ENCODE measurements at places on chromosomes 11 and 22.
A peak's percentile ranks its signal among the peaks of the same experiment; 100 is the strongest.

- no peak for DNase-seq
Measured at GRCh38 chr11:13966013-13966412, 3.5 kb downstream of the SPON1 start.

DNA sequence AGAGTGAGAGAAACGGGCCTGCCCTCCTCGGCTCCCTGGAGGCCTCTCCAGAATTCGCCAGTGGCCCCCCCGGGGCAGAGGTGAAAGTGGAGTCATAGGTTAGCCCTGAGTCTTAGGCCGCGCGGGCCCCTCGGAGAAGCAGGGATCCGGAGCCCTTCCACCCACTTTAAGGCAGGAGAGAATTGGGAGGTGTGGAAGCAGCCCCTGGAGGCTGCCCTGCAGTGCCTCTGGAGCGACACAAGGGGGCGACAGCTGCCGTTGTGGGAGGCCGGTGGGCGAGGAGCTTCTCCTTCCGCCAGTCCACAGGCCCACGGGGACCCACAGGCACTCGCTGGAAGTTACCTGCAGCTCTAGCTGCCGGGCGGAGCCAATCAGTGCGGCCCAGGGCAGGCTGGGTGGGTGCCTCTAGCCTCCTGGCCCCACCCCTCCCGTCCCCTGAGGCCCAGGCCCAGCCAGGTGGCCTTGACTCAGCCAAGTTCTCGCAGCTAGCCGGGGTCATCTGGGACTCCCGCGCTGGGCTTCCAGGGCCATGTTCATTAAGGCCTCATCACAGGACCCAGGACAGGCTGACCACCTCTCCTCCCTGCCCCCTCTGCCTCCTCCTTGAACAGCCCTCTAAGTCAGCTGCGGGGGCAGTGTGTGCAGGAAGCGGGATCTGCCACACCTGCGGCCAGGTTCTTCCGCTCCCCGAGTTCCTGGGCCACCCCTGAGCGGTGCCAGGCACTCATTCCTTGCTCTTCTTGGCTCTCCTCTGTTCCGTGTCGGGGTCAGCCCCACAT, 5.0 kb downstream of the DGKZ start:
- no peak for DNase-seq

DNA sequence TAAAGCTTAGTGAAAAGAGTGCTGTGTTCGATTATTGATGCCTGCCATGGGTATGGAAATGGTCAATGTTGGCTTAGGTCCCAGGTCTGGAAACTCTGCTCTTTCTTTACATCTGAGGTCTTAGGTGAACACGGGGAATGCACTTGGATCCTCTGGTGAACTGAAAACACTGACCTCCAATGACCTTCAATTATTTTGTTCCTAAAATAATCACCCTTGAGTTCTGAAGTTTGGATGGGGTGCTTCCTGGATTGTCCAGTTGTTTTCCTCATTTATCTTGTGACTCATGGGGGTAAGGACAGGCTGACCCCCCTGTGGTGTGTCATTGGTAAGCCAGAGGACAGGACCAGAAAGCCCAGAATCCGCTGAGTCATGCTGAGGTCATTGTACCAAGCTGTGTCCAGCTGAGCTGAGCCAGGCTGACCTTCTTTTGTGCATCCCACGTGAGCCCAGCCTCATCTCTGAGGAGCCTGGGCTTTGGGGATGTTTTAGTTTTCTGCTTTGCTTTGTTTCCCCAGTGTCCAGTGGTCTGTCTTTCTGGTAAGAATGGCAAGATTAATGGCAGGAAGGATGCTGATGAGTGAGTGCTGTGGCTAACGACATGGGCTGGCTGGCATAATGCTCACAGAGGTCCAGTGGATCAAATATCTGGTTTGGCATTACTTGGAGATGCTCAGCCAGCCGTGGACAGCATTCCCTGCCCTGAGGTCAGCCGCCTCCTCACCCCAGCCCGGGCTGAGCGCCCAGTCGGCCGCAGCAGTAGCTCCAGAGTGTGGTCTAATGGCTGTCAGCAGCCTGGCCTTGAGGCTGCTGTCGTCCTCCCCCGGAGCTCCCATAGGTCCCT, 35.6 kb downstream of the AMPD3 start:
- peak; percentile 18 for DNase-seq

- no peak for DNase-seq
Measured at GRCh38 chr22:47802421-47802820, 1040.0 kb downstream of the TBC1D22A start.

GRCh38 chr22:47066616-47066905, 304.1 kb downstream of the TBC1D22A start:
- no peak for DNase-seq

DNA sequence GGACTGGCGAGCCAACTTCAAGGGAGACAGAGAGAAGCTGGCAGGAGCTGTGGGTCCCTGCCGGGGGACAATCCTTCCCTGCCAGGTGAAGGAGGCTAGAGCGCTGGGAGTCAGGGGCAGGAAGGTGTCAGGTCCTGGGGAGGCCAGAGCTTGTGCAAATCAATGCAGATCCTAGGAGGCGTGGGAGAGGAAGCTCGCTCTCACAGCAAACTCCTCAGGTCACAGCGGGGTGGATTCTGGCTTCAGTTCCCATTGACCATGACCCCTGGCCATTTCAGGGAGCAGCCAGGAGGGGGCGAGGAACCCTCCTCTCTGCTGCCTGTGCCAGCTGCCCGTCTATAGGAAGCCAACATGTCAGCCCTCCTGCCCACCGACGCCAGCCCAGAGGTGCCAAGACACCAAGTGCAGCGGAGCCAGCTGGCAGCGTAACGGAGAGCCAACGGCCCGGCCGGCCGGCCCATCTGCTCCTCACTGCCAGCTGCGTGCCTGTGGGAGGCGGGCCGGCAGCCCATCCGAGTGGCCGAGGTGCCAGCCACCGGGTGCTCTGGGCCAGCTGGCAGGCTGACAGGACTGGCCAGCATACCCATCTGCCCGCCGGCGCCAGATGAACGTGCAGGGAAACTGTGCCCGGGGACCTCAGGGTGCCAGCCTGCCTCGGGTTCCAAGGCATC, 374.8 kb downstream of the MIAT start:
- DNase-seq: no peak

DNA sequence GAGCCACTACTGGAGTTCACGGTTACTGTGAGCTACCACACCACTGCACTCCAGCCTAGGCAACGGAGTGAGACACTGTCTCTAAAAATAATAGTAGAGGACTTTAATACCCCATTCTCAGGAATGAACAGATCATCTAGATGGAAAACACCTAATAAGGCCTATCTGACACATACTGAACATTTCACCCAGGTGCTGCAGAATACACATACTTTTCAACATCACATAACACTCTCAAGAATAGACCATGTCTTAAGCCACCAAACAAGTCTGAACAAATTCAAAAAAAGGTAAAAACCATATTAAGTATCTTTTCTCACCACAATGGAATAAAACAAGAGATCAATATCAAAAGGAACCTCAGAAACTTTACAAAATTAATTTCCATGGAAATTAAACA, 37.9 kb downstream of the DDIAS start:
- DNase-seq: no peak

GRCh38 chr11:12042215-12042676, 33.8 kb upstream of the DKK3 start:
- peak; percentile 96 for DNase-seq

GRCh38 chr11:106088896-106089295, 11.4 kb downstream of the AASDHPPT start:
- DNase-seq: no peak

DNA sequence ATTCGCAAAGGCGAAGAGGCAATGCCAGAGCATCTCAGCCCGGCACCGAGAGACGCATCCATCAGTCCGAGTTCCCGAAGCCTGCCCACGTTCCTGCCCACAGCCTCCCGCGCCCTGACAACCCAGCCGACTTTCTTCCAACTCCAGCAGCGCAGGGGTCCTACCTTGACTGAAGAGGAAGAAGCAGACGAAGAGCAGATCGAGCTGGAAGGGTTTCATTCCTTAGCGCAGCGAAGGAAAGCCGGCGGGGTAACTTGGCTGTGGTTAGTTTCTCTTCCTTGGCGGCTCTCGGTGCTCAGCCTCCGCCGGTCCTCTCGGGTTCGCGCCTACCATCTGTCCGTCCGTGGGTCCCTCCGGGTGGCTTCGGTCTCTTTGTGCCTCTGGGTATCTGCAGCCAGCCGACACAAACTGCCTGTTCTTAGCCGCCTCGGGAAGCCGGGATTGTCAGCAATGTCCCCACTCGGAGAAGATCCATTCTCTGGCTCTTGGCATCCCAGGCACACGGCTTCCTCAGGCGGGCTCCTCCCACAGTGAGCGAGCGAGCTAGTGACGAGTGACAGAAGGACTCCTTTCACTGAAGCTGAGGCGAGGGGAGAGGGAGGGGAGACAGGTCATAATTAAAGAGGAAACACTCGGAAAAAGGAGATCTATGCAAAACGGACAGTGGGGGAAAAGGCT, at the start of gene KIRREL3:
KIRREL3 (minus strand) TSS at position 480 of the 678 bp plus-strand sequence.
- DNase-seq: no peak

DNA sequence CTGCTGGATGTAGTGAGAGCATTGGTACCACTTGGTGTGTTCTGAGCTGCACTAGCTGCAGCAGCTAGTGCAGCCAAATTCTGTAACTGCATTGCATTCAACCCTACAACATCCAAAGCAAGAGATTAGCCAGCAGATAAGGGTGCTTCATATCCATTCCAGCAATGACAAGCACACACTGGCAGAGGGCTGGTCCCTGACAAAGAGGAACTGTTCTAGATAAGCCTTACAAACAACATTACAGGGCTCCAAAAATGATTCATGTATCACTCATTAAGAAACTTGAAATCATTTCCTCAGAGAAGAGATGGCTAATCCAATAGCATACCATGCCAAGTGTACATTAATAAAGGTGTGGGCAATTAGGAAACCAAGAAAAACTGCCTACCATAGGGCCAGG, 28.4 kb upstream of the RAPSN start:
- no peak for DNase-seq

GRCh38 chr22:25110846-25111578, 88.6 kb upstream of the CRYBB3 start:
- peak; percentile 20 for DNase-seq

GRCh38 chr11:105392556-105392955, 217.3 kb upstream of the GRIA4 start:
- peak; percentile 32 for DNase-seq

- no peak for DNase-seq
Measured at GRCh38 chr11:97140885-97141494, 751.2 kb downstream of the JRKL start.

DNA sequence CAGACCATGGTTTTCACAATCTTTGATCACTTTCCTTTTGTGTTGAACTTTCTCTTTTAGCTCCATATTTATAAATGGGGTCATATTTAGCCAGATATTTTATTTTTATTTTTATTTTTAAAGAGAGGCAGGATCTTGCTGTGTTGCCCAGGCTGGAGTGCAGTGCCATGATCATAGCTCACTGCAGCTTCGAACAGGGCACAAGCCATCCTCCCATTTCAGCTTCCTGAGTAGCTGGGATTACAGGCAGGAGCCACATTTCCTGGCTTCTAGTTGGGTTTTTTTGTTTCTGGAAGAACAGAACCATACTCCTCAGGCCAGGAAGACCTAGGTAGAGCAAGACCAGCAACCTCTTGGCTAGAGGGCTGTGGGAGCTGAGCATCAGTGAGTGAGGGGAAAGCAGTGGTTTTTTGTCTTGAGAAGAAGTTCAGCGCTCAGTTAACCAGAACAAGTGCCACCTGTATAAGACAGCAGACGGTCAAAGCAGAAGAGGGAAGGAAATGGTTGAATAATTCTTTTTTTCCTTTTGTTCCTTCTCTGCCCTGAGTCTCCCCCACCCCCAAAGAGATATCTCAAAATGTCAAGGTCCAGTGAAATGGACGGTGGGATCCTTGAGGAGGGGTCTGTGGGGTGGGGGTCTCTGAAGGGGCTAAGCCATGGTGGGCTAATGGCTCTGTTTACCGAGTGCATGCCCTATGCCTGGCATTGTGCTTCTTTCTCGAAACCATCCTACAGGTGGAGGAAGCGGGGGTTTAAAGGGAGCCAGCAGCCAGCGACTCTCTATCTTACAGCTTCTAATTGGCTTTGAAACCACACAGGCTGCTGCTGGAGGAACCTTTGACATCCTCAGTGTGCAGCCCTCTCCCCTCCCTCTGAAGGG, 63.0 kb downstream of the PTPRJ start:
- no peak for DNase-seq

GRCh38 chr22:29313126-29313575, 2.3 kb downstream of the RASL10A start:
- no peak for DNase-seq

GRCh38 chr22:42946546-42947198, 68.3 kb downstream of the PACSIN2 start:
- no peak for DNase-seq

- DNase-seq: no peak
Measured at GRCh38 chr11:10930224-10930971, 72.5 kb upstream of the ZBED5 start.

- no peak for DNase-seq
Measured at GRCh38 chr11:24754406-24754805, 257.6 kb downstream of the LUZP2 start.

GRCh38 chr11:76329084-76329648, 51.8 kb downstream of the THAP12 start:
- no peak for DNase-seq

- DNase-seq: no peak
Measured at GRCh38 chr22:48179571-48180546, 1417.4 kb downstream of the TBC1D22A start.

DNA sequence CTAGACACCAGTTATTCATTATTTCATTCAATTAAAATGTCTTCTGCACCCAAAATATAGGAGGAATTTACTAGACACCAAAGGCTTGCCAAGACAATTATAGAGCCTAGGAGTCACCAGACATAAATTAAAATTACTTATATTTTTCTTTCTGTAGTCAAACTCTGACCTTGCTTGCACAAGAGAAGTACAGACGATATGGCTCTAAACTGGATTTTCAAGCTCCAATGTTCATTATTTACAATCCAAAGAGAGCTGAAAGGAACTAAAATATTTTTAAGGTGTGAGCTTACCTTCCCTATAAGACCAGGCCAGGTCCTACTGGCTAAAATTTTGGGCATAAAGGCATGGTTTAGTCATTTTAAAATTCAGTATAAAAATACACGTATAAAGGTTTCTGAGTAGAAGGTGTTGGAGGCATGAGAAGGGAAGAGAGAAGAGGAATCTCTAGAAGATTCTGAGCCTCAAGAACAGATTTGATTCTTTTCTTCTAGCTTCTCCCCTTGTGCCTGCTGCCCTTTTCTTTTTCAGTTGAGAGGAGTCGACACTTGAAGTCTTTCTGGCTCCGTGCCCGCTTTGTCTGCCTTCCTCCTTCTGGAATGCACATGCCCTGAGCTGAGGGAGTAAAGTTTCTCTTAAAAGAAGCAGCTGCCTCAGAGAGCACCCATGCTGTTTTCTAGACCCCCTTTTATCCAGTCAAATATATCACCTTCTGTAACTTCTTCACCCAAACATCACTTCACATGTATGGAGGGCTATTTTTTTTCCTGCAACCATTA, 13.5 kb downstream of the C11orf97 start:
- peak; percentile 75 for DNase-seq
